NCI-H510A treated with DMSO at 0.1 percent for 48 hours (cell line): ENCODE measurements at places on chromosomes 7 and 10.

- no peak for DNase-seq
Observed at GRCh38 chr10:69733791-69734261, 67.9 kb upstream of the COL13A1 start.

DNA sequence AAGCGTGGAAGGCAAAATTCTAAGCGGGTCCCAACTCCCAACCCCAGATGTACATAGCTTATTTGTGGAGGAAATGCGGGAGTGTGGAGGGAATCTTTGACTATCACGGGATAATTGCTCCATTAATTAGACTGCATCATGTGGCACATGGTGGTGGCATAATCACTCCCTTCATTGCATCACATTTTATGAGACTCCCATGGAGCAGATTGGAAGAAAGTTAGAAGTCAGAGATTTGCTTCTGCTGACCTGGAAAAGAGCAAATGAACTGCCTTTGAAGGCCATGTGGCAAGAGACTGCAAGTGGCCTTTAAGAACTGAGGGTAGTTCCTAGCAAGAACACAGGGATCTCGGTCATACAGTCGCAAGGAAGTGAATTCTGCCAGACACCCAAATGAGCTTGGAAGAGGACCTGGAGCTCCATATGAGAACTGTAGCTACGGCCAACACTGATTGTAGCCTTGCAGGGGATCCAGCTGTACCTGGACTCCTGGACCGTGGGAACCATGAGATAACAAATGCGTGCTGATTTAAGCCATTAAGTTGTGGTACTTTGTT, 37.1 kb upstream of the ITGB1 start:
- DNase-seq, result no peak

DNA sequence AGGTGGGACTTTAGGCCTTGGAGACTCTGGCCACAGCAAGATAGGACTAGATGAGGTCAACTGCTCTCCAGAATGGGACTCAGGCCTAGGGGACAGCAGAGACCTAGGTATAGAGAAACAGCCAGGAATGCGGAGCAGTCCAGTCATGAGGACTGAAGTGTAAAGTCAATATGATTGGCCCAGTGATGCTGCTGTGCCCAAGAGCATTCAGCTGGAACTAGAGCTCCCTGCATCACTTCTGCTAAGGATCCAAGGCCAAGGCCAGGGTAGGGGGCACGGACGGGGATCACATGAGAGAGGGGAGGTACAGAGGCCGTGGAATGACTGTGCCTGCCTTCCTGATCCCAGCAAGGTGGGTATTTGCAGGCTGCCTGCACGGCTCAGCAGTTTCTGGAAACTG, 237.9 kb downstream of the FRMD4A start:
- DNase-seq, result no peak

DNA sequence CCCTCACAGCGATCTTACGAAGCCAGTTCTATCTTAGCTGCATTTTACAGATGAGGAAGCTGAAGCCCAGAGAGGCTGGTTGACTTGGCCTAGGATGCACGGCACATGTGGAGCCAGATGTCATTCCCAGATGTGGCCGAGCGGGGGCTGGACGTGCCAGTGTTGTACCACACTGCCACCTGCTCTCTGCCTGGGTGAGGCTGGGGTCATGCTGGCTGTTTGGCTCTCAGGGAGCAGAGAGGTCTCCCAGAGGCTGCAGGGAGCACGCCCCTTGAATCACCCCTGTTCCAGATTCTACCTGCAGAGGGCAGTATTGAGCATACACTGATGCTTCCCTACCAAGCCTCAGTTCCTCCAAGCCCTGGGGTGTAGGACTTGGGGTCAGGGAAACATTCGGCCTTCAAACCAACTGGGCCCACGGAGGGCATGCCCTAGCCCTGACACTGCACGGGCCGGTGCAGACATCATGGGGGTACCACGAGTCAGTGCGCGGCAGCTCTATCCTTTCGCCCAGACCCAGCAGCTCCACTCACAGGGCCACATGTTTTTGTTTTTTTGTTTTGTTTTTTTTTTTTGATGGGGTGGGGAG, 3.8 kb upstream of the GTF2IRD1 start:
- peak; percentile 13 for DNase-seq

DNA sequence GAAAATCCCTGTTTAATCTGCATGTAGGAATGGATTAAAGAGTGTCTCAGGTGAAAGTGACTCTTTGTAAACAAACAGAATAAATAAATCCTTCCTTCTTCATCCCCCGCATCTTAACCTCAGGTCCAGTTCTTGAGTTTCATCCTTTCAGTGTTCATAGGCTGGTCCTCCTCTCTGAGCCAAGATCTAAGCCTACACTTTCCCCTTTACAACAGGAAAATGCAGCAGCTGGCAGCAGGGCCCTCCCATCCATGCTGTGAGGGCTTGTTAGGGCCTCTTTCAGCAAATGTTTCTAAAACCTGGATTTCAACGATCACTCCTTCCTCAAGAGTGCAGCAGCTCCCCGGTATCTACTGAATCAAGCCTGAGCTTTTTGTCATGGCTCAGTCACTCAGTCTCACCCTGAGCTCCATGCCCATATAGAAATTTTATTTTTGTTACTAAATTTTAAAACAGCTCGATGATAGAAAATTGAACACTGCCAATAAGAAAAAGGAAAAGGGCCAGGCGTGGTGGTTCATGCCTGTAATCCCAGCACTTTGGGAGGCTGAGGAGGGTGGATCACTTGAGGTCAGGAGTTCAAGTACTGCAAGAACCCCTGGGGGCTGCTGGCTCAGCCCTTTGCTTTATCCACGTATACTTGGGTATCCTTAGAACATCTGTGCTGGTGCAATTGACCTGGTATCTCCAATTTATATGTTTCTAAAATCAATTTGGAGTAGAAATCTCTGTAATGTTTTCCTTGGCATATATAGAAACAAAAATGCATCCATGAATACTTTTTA, 15.6 kb downstream of the BLNK start:
- DNase-seq, result no peak

GRCh38 chr7:152633072-152633471, 42.9 kb downstream of the XRCC2 start:
- DNase-seq, result no peak

GRCh38 chr10:111525696-111526095, 448.9 kb downstream of the ADRA2A start:
- no peak for DNase-seq

GRCh38 chr7:155293721-155294510, 3.8 kb upstream of the INSIG1 start:
- no peak for DNase-seq

GRCh38 chr10:44028384-44029137, 356.3 kb downstream of the CXCL12 start:
- DNase-seq, result no peak

GRCh38 chr7:143388491-143389101, 7.5 kb downstream of the ZYX start:
- DNase-seq, result no peak

GRCh38 chr7:138097064-138097741, 20.9 kb downstream of the AKR1D1 start:
- DNase-seq, result peak; percentile 8

DNA sequence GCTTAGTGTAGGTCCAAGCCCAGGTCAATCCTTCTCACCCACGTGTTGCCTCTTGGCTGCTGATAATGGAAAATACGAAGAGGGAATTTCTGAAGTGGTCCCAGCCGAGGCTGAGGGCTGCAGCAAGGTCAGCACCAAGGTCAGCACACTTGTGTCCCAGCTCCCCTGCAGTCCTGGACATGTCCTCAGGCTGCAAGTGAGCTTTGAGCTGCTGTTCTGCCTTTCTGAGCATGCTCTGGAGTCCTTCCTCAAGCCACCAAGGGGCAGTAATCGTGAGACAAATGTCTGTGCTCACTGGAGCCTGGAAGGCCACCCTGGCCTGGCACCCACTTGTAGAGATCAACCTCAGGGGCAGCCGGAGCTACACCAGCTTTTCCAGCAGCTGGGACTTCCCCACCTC, 28.3 kb downstream of the DRGX start:
- no peak for DNase-seq

DNA sequence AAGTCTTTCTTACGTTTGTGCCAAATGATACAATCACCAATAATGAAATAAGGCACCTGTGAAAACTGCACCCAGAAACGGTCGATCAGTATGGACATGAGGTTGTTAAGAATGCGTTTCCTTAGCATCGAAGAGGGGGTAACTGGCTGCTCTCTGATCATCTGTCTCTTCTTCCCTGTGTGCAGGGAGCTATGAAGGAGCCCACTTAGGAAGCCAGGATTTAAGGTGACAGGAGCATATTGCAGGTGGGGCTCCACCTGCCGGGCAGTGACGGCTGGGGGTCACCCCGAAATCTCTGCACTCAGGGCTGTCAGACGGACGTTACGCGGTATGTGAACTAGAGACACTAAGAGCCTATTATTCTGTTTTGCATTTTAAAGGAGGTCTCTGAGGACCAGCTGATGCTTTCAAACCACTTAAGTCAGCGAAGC, 64.5 kb downstream of the CARD11 start:
- no peak for DNase-seq
